Eye (tissue), 1 donor: ENCODE measurements at places on chromosomes 12 and 14.

DNA sequence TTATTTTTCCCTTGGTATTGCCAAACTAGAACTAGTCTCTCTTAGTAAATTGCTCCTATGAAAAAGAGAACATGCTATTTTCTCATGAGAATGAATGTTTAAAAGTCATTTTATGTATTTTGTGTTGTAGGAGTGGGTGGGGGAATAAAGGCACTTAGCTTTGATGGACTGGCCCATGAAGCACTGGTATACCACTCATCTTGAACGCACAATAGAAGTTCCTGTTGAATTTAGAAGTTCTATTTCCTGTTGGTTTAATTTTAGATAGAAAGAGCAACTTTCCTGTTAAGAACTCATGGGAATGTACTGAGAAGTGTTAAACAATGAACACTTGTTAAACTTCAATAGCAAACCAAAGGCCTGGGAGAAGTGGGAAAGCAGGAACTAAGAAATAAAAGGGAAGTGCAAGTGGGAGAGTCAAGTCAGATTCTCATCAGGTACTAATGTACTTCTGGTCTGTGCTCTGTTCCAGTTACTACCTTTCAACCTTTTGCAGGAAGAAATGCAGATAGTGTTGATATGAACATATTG lies 23.1 kb downstream of the TTC6 start:
- DNase-seq = no peak

- peak; percentile 77 for DNase-seq
Measured at GRCh38 chr14:21868442-21869046, 194.9 kb upstream of the OR4E1 start.

- DNase-seq = no peak
Measured at GRCh38 chr14:51692646-51693045, 40.9 kb downstream of the FRMD6 start.

GRCh38 chr12:66739266-66739665 lies 60.4 kb upstream of the GRIP1 start:
- no peak for DNase-seq

GRCh38 chr12:57881475-57881874 lies 34.9 kb upstream of the CTDSP2 start:
- DNase-seq = no peak

- DNase-seq = peak; percentile 90
Measured at GRCh38 chr12:63151623-63152320, 771 bp upstream of the AVPR1A start.

DNA sequence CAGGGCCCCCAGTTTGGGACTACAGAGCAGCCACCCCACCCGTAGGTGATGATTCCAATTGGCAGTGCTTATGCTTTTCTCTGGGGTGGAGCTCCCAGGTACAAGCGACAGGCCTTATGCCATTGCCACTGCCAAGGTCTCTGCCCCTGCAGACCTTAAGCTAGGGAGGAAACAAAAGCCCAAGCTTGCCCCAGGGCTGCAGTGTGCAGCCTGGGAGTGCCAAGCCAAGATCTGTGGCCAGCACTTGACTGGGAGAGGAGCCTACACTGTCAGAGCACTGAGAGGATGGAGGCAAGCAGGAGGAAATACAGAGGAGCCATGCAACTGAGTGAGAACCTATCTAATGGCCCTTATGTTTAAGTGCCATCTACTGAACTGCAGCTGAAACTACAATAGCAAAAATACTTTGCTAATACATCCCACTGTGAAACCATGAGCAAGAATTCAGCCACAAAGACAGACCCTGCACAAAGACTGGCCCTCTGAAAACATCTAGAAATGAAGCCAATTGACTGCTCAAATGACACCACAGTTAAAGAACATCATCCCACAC lies 17.7 kb upstream of the ASCL1 start:
- DNase-seq = no peak

- DNase-seq = no peak
Measured at GRCh38 chr14:95871531-95871930, 5.1 kb upstream of the TUNAR start.

DNA sequence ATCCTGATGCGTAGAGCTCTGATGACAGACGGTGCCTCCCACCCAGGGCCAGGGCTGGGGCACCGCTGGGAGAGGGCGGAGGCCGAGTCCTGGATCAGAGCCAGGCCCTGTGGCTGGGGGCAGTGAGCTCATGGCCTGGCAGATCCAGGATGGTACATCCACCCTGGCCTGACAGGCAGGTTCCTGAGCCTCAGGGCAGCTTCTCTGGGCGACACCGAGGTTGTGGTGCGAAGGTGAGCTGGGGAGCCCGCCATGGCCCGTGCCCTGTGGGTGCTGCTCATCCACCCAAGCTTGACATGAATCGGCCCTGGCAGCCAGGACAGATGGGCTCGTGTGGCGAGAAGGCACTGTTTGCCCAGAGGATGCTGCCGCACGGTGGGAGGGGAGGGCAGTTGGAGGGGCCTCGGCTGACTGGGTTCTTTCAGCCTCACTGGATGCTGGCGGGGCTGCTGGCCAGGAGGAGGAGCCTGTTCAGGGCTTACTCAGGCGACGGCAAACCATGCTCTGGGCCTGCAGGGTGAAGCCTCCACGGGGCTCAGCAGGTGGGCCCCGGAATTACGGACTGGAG lies 16.6 kb downstream of the LRTM2 start:
- DNase-seq = peak; percentile 79

GRCh38 chr12:62505786-62506185 lies 39.2 kb downstream of the MON2 start:
- no peak for DNase-seq

DNA sequence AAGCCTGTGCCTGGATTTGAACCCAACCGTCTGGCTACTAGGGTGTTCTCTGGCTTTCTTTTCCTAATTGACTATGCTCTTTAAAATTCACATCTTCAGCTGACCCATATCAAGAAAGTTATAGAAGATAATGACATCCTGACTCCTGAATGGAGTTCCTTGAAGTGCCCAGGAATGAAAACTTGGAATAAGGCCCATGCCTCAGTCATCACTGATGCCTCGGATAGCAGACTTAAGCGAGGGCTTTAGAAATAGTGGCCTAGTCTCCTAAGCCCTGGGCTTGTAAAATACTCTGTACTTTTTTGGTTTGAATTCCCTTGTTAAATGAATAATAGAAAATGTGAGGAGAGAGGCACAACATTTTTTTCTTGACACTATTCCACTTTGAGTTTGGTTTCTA lies 39.0 kb downstream of the CHST11 start:
- no peak for DNase-seq

DNA sequence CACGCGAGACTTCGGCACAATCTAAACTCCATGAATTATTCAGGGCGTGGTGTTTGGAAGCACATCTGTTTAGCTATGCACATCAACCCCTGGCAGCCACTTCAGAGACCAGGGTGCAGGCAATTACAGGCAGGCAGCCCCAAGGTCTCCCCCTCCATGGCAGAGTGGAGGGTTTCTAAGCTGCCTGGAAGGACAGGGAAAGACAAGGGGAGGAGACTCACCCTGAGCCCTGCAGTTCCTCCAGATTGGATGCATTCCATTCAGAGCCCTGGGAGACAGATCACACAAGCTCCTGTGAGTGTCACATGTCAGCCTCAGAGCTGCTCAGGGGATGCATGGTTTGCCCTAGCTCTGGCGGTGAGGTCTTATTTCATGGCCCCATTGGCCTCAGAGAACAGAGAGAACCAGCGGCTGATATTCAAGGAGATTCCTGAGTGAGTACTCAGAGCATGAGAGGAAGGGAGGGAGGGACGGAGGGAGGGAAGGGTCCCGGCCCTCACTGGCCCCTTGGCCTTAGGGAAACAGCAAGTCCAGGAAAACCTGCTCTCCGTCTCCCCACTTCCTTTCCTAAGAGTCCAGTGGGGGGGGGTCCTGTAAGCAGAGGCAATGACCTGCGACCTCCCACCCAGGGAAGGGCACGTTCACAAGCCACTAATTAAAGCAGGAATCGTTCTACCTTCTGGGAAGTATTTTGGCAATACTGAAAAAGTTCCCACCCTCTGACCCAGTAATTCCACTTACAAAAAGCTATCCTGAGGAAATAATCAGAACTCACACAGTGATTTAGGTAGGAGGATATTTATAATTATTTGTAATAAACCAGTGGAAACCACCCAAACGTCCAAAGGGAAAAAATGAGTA lies 55.1 kb downstream of the SSH1 start:
- DNase-seq = peak; percentile 84

GRCh38 chr12:109518820-109519665 lies 41.6 kb downstream of the UBE3B start:
- peak; percentile 92 for DNase-seq

DNA sequence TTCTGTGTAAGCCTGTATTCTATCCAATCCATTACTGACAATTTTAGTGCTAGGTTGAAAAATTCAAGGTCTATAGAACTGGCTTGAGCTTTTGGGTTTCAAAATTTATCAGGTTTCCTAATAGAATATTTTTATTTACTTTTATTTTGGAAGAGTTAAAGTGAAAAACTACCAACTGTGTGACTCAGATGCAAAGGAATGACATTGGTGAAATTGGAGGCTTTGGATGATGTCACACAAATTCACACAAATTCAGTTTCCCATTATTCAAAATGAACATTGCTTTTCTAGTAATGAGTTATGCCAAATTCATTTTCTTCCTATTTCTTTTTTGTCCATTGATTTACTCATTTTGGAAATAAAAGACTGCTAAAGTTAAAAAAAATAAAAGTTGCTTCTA lies 186.9 kb downstream of the ALX1 start:
- DNase-seq = no peak

DNA sequence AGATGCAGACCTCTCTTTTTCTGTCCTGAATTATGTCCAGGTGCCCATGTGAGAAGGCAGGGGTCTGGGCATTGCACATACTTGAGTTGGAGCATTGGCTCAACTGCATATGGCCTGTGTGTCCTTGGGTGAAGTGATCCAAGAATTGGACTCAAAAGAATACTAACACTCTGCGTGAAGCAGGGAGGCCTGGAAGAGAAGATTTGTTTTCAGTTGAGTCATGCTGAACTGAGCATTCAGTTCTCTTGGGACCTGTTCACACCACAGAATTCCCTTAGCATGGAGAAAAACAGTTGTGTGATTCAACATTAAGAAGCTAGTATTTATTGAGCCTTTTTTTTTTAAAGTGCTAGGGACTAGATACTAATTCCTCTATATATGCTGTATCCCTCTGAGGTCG lies 164.7 kb upstream of the TBX3 start:
- no peak for DNase-seq

GRCh38 chr14:29102996-29103395 lies 336.4 kb downstream of the FOXG1 start:
- peak; percentile 23 for DNase-seq

DNA sequence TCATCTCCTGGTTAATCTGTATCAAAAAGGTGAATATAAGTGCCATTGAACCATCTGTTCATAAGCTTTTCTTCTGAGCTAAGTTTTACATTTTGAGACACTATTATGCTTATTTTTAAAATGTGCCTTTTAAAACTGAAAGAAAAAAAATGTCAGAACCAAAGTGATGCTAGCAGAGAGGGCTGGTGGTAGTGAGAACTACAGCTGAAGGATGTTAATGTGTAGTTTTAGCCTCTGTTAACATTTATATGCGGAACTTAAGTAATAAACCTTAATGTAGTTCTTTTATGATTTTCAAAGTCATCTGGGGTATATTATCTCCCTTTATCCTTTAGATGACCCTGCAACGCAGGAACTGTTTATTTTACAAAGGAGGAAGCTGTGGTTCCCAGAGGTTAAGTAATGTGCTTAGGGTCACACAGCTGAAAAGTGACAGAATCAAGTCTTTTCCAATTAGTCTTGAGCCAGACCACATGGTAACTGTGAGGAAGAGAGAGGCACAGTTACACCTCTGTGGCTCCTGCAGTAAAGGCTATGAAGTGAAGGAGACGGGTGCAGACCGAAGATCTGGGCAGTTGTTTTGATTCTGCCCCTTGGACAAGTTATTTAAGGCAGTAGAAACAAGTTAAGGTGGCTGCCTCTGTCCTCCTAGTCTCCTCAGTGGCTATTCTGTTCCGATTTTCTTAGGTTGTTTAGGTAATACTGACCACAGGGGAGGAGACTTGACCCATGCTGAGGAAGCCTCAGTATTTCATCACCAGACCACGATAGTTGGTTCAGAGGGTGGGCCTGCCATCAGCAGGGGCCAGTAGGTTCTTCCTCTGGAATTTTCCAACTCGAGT lies 23.9 kb downstream of the GNG2 start:
- DNase-seq = peak; percentile 37

GRCh38 chr14:35201066-35201465 lies 78.7 kb downstream of the PRORP start:
- DNase-seq = no peak

DNA sequence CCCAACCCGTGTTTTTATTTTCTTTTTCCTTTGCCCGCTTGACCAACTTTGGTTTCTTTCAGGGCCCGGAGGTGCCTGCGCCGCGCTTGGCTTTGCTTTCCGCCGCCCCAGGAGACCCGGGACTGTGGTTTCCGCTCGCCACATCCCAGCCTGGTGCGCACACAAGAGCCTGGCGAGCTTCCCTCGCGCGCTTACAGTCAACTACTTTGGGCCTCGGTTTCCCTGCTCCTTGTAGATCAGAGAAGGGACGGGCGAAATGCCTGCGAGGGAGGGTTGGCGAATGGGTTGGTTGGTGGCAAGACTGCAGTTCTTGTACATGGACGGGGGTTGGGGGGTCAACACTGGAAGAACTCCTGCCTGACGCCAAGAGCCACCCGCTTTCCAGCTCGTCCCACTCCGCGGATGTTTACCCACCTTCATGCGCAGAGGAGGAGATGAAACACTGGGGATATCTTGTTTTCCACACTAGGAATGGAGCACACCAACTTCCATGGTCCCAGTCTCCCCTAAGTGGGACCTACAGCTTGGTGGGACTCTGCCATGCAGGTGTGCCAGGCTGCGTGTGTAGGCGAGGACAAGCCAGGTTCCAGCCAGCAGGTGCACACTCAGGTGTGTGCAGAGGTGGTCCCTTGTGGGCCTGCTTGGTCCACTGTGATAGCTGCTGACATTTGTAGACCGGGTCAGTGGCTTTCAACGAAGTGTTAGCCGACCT lies 16.6 kb upstream of the TBX3 start:
- DNase-seq = no peak

DNA sequence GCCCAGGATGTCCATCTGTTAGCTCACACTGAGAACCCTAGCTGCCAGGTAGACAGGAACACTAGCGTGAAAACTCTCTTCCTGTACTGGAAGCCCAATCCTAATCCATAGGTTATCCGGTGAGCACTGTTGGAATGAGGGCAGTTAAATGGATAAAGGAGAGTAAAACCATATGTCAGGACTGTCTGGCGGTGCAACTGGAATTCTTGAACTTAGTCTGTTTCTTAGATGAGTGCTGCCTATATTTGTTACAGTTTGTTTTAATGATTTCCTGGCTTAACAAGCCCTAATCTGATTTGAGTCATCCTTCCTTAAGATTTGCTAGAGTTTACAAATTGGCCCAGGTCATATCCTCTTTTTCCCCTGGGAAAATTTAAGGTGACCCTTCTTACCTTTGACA lies 104.7 kb downstream of the ANO4 start:
- DNase-seq = no peak

- no peak for DNase-seq
Measured at GRCh38 chr12:19301688-19302087, 137.6 kb upstream of the AEBP2 start.
